NCI-H345 (cell line): ENCODE measurements at places on chromosomes 5 and 9.

DNA sequence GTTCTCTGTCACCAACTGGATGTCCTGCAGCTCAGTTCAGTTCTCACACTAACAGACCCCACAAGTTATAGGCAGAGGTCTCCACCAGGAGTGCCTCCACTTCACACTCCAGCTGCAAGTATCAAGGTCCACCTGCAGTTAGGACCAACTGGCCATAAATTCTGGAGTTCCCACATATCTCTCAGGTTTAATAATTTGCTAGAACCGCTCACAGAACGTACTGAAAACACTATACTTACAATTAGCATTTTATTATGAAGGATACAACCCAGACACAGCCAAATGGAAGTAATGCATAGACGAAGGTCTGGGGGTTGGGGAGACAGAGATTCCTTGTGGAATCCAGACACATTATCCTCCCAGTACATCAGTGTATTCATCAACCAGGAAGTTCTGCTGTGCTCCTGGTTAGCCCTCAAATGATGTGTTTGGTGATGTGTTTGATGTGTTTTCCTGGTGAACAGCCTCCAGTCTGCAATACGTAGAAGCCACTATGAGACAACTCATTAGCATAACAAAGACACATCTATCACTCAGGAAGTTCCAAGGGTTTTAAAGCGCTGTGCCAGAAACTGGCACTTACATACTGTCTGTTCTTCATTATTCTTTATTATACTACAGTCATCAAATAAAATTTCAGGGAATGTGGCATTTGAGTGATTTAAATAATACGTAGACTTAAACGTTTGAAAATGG, 25.4 kb downstream of the OGN start:
- DNase-seq: peak; percentile 15

- no peak for DNase-seq
Measured at GRCh38 chr9:133520121-133520835, 4.5 kb downstream of the MYMK start.

DNA sequence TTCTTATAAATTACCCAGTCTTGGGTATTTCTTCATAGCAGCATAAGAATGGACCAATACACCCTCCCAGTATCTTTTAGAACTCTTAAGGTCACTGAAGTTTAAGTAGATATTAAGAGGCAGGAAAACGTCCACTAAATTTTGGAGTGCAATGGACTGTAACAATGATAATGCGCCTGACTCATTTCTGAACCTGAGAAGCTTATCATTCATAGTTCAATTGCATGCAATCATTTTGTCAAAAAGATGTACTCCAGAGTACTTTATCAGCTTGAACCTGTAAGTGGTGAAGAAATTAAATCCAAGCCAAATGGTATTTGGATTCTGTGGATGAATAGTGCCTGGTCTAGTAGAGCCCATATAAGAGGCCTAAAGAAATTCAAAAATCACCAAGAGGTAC, 196.5 kb upstream of the CDH9 start:
- DNase-seq: no peak

- DNase-seq: no peak
Measured at GRCh38 chr5:84578226-84578625, 193.5 kb upstream of the EDIL3 start.

GRCh38 chr5:39905356-39905755, 480.6 kb upstream of the DAB2 start:
- no peak for DNase-seq

DNA sequence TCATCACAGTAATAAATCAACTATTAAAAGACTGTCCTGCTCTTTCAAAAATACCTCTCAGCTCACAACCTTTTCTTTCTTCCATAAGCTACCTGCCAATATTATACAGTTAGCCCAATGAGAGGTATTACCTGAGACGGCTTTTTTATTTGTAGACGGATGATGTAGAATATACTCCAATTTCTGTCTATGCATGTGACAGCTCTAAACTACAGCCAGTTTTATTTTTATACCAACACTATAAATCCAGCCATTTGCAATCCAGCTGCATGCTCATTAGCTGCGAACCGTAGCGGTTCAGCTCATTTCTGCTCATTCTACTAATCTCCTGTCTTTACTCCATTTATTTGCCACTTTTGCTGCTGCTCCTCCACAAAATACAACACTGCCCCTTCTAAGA, 51.2 kb downstream of the TBCA start:
- DNase-seq: no peak

GRCh38 chr5:128414469-128414868, 123.6 kb downstream of the FBN2 start:
- DNase-seq: no peak

- DNase-seq: no peak
Measured at GRCh38 chr5:106894964-106895363, 775.8 kb downstream of the EFNA5 start.

DNA sequence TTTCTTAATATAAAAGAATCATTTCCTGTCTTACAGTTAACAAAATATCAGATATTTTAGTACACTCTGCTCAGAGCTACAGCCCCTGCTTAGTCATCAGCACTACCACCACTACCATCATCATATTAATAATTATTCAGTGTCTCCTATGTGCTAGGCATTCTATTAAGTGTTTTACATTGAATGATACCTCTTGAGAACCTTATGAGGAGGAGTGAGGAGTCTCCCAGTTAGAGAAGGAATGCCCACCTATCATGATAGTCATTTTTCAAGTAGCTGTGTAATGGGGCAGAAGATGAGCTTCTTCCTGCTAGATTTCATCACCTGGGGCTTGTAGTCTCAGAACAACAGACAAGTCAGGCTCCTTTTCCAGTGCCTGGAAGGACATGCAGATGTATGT, 238.0 kb downstream of the TRIM32 start:
- no peak for DNase-seq

DNA sequence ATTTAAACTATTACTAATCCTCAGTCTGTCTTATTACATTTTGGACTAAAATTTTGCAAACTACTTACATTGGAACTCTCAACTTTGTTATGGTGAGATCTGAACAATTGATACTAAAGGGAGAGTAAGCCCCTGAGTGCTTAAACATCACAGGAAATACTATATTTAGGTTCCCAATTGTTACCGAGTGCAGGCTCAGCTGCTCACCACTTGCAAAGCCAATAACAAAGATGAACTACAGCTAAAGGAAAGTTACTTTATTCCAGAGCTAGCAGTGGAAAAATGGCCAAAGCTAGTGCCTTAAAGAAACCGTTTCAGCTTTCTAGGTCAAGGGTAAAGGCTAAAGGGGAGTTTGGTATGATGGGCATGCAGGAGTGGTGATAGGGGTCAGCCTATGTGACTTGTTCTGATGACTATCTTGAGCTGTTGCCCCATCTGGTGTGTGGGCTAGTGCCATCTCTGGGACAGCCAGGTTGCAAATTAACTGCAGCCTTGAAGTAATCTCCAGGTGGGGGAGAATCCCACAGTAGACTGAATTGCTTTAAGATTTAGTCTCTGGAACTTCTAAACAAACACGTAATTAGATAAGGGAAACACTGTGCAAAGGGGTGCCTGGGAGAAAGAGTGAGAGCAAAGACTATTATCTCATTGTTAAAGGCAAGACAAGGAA, 7.8 kb upstream of the NDUFB6 start:
- DNase-seq: no peak

DNA sequence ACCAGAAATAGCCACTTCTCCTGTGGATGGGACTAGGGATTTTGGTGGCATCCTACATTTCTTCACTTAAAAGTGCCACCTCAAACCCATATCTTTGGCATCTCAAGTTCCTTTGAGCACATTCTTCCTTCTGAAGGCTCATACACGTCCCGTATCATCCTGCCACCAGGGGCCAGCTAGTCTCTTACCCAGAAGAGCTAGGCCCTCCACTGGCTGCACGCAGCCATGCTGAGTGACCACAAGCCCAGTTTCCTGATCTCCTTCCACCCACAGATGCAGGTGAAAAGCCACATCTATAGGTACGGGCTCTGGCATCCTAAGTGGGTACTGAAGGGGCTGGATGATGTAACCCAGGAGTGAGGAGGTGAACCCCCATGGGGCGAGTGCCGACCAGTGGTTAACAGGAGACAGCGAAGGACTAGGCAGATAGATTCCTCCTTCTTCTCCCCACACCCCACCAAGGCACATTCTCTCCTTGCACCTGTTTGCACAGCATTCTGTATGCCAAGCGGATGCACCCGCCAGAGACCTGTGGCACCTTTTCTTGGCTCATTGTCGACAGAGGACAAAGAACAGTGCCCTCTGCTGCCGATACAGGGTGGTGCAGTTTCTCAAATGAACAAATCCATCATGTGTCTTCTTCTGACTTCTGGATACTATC, 14.4 kb upstream of the SCGB3A1 start:
- peak; percentile 56 for DNase-seq

- no peak for DNase-seq
Measured at GRCh38 chr5:175329976-175330375, 114.0 kb downstream of the DRD1 start.

GRCh38 chr9:107172979-107173347, 110.1 kb upstream of the RAD23B start:
- DNase-seq: no peak
